Testis (tissue), 5 donors: ENCODE measurements at places on chromosomes 5 and 9. TPM values are rescaled to one million over a fixed set of nuclear protein-coding genes. Genes with fewer than 3 reads are reported as not detected.

Gene CCIN
- total RNA-seq, result 84.8 TPM

Gene PCDHB5
- 11.7 TPM for total RNA-seq

Gene PRXL2C
- 12.8 TPM for total RNA-seq

Gene TRIM36
- 106 TPM for total RNA-seq

Gene TMC1
- 5.4 TPM for total RNA-seq

Gene UAP1L1
- total RNA-seq, result 7.2 TPM

Gene CDH18
- 6.4 TPM for total RNA-seq

Gene CEL
- 2.6 TPM for total RNA-seq

Gene LHX3
- total RNA-seq, result 0.62 TPM

Gene SCAI
- total RNA-seq, result 12.8 TPM

Gene SAPCD2
- total RNA-seq, result 1.4 TPM

Gene UIMC1
- 78.3 TPM for total RNA-seq

Gene KCNT1
- 7.3 TPM for total RNA-seq

GRCh38 chr9:87160148-87161102, 213.1 kb upstream of the GAS1 start:
- no peak for DNase-seq

- DNase-seq, result no peak
Observed at GRCh38 chr9:20207176-20207575, 415.1 kb downstream of the MLLT3 start.

- DNase-seq, result no peak
Observed at GRCh38 chr5:116487045-116487444, 87.6 kb downstream of the SEMA6A start.

DNA sequence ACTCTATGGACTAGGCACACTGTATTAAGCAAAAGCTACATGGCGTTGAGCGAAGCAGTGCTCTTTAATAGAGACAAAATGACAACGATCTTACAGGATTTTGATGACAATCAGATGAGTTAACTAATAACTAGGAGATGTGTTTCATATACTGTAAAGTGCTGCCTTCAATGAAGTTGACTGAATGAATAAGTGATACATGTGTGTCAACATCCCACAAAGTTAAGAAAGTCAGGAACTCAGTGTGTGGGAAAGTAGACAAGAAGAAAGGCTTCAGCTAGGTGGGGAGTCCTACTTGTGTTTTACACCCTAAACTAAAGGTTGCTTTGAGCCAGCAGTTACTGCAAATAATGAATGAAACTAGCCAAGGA, 79.6 kb downstream of the PAPPA start:
- no peak for DNase-seq

DNA sequence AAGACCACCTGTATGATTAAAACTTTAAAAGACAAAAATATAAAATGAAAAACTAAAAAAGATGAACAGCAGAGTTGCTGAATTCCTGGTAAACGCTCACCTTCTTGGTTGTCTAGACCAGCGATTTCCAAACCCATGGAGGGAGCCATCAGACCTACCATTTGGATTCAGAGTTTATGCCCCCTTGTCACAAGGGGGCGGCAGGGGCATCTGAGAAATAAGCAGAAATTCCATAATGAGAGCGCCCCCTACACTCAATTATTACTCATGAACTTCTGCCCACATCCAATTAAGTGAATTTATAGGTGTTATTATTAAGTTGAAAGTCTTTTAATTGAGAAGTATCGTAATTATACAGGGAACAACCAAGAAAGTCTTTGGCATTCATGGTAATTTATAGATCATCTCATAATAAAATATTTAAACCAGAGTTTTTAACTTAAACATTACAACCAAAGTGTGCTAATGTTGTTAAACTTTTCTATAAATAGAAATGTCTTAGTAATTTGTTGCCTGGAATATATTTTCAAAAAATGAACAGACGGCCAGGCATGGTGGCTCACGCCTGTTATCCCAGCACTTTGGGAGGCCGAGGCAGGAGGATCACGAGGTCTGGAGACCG, 35.2 kb upstream of the SPATA31C2 start:
- peak; percentile 81 for DNase-seq

- no peak for DNase-seq
Observed at GRCh38 chr9:21969951-21970799, 24.0 kb downstream of the CDKN2A start.

- no peak for DNase-seq
Observed at GRCh38 chr9:86166546-86166945, 67.2 kb upstream of the GOLM1 start.

- DNase-seq, result no peak
Observed at GRCh38 chr9:89690334-89690912, 85.6 kb downstream of the GADD45G start.
